Jurkat, Clone E6-1 (cell line): ENCODE measurements at places on chromosomes 3 and 15.
A peak's percentile ranks its signal among the peaks of the same experiment; 100 is the strongest.

DNA sequence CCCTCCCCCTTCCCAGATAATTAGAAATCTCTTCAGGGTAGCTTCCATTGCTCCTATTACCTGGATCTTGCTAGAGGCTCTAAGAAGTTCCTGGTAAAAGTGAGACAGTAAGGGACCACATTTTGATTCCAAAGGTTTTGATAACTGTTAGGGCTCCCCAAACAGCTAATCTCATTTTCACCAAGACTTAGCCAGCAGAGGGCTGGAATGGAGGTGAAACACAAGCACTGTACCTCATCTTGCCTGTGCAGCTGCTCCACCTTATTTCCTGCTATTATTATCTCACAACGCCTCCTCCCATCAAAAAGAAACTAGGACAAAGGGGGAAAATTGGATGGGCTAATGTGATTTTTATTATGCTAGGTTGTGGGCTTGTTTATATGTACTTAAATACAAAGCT is 7.3 kb downstream of the SETD5 start:
- no peak for DNase-seq

GRCh38 chr15:45573961-45574629 is 13.1 kb upstream of the BLOC1S6 start:
- DNase-seq = peak; percentile 44

GRCh38 chr15:91208371-91208770 is 108.3 kb downstream of the SV2B start:
- no peak for DNase-seq

GRCh38 chr15:65184868-65185717 is at the start of gene CLPX:
Gene CLPX (minus strand): TSS chr15:65185342. CDS start chr15:65185153, 189 bp downstream.
- peak; percentile 98 for DNase-seq
